ENCODE measurements at places on chromosomes 1 and 21.

DNA sequence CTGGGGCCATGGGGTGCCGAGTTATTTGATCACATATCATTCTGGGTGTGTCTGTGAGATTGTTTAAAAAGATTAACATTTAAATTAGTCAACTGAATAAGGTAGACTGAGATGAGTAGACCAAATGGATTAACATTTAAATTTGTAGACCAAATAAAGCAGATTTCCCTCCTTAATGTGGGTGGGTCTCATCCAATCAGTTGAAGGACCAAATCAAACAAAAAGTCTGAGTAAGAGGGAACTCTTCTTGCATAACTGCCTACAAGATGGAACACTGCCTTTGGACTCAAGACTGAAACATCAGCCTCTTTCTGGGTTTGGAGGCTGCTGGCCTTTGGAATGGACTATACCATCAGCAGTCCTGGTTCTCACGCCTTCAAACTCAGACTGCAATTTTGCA is 17.0 kb upstream of the SNX7 start:
- DNase-seq = no peak

- DNase-seq = no peak
Observed at GRCh38 chr1:183871601-183872000, 66.7 kb downstream of the RGL1 start.

DNA sequence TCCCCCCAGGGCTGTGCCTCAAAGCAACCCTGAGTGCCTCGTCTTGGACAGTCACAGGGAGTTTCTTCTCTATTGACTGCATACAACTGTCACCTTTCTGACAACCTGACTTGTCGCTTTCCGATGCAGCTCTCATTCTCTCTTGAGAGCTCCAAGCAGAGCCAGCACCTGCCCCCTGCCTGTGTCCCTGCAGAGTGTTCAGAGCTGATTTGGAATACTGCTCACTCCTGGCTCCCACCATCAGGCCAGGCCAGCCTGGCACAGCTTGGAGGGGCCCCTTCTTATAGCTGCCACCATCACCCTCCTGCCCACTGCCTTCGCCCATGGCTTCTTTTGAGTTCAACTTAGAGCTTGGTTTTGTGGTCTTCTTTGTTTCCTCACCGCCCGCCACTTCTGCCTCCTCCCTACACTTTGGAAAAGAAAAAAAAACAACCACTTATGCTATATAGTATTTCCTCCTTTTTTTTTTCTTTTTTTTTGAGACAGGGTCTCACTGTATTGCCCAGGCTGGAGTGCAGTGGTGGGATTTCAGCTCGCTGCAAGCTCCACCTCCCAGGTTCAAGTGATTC is 12.3 kb downstream of the NCF2 start:
- DNase-seq = no peak

DNA sequence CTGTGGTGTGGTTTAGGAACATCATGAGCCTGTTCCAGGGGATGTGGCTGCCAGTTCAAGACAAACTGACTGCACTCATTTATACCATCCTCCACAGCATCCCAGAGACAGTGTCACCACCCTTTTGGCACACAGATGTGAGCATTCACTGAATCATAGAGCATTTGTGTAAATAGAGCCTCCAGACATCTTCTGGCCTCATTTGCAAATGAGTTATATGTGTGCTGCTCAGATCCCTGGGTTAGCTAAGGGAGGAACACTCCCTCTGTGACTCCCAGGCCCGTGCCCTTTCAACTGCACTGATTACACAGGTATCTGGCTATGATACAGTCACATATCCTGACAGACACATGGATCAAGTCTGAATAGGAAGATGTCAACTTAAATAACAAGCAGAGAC is 351.5 kb upstream of the PLD5 start:
- DNase-seq = no peak

DNA sequence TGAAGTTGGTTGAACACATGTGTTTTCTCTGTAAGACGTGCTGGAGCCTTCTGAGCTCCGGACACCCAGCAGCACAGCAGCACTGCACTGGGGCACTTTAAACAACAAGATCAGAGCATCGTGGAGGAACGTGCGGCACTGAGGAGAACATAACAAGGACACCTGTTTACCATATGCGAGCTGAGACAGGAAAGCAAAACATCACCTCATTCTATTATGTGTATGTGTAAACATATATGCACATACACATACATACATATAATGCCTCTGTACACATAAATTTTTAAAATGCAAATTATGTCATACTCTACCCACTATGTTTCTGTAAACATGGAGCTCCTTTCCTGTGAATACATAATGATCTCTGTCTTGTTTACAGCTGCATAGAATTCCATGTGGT is 3.2 kb upstream of the KRTAP10-6 start:
- DNase-seq = no peak

GRCh38 chr1:76330991-76331603 is 256.6 kb downstream of the ST6GALNAC3 start:
- peak; percentile 31 for DNase-seq

GRCh38 chr1:227378871-227379554 is 60.7 kb upstream of the CDC42BPA start:
- DNase-seq = no peak

Measured in NCI-H2081 (cell line).